ENCODE measurements at places on chromosomes 3 and 15.

DNA sequence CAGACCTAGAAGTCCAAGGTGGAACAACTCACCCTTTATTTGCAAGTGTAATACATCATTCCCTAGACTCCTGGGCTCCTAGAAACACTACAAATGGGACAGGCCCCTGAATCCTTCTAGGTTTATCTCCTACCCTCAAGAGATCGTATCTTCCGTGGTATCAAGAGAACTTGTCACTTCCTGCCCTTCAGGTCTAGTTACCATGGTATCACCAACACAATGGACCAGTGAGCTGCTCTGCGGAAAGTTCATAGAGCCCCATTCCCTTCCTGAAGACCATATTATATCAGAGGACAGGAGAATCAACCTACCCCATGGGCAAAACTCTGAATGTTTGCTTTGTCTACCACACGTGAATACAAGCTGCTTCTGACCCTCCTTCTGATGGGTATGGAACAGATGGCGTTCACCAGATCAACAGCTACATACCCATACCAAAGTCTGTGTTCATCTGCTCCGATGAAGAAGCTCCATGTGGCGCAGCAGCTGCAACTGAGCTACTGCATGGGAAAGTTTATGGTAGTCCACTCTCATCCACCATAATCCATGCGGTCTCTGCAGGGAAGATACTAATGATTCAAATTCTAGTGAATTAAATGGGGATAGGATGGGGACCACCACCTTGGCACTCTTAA is 84.6 kb upstream of the KLF13 start:
- no peak for DNase-seq

DNA sequence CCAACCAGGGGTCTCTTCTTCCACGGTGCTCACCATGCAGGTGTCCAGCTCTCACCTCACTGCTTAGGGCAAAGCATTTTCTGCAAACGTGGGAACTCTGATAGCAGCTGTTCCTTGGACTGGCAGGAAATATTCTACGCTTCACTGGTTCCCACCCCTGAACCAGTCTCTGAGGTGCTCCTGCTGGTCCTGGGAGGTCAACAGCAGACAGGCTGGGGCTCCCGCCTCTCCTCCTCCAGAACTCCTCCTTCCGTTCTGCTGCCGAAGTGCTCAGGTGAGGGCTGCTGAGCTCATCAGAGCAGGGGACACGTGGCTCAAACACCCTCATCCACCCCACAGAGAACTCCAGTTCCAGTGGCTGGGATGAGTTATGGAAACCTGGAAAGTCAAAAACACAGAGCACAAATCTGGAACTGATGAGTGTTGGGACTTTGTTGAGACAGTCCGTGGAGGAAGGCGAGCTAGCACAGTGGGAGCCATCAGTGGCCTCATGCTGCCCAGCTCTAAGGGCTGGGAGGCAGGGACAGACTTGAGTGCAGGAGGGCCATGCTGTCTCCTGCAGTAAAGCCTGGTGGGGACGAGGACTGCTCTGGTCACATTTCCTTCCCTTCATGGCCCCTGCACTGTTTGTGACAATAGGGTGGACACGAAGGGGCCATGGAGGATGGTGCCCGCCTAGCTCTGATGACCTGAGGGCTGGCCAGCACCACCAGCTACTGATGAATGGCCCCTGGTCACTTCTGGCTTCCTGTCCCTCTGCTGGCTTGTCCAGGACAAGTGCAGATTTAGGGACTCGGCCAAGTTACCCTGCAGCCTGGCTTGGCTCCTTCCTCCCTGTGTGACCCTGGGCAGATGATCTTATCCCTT is 137.8 kb downstream of the KLF13 start:
- no peak for DNase-seq

DNA sequence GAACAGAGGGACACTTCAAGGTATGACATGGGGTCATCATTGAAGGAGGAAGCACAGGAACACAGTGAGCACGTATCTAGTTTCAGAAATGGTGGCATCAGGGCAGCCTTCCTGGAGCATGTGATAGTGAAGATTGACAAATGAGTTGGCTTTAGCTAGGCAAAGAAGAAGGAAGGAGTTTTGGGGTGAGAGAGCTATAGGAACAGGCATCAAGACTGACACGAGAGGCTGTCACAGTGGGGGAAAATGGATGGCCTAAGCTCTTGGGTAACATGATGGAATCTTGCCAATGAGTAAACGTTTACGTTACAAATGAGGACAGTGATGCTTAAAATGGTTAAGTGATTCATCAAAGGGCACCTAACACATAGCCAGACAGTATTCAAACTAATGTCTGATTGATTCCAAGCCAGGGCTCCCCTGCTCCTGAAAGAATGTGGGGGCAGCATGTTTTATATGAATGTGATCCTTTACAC is 23.1 kb upstream of the GPR171 start:
- peak; percentile 49 for DNase-seq

- no peak for DNase-seq
Observed at GRCh38 chr15:42992626-42993025, 72.0 kb upstream of the TTBK2 start.

DNA sequence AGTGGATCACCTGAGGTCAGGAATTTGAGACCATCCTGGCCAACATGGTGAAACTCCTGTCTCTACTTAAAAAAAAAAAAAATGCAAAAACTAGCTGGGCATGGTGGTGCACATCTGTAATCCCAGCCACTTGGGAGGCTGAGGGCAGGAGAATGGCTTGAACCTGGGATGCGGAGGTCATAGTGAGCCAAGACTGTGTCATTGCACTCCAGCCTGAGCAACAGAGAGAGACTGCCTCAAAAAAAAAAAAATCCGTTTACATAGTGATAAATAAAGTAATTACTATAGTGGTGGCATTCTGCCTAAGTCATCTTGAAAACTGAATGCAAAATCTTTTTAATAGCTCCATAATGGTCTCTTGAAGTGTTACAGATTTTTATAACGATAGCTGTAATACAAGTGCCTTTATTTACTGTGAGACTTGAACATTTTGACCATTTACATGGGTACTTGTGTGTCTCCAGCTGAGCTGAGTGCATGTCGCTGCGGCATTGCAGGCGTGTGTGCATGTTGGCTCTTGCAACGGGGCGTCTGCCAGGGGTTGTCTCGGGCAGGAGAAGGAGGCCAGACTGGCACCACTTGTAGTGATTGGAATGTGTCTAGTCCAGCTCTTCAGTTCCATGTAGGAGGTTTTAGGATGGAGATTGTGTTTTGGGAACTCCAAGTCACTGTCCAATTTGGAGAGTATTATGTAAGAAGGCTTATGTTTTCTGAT is 111.9 kb downstream of the IGF1R start:
- DNase-seq, result no peak

- no peak for DNase-seq
Observed at GRCh38 chr3:31829826-31830426, 151.1 kb downstream of the OSBPL10 start.

GRCh38 chr15:70935631-70936030 is 43.0 kb downstream of the LRRC49 start:
- no peak for DNase-seq

GRCh38 chr3:171699601-171700000 is 110.7 kb downstream of the PLD1 start:
- no peak for DNase-seq

DNA sequence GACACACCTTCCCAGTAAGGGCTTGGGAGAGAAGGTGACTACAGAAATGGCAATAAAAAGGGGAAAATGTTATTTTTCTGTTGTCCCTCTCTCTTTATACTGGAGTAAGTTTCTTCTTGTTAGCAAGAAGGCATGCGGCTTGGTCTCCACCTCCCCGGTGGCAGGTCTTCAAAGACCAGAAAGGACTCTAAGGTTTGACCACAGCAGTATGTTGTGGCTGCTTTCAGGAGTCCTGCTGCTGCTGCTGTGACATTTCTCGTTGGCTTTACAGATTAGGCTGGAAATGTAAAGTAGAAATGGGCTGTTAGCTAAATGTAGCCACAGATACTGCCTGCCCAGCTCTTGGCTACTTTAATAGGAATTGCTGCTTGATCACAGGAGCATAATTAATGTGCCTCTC is 175.8 kb upstream of the ZBTB20 start:
- no peak for DNase-seq

All from Caki2 (cell line).